ENCODE measurements at places on chromosomes 5 and 9.

DNA sequence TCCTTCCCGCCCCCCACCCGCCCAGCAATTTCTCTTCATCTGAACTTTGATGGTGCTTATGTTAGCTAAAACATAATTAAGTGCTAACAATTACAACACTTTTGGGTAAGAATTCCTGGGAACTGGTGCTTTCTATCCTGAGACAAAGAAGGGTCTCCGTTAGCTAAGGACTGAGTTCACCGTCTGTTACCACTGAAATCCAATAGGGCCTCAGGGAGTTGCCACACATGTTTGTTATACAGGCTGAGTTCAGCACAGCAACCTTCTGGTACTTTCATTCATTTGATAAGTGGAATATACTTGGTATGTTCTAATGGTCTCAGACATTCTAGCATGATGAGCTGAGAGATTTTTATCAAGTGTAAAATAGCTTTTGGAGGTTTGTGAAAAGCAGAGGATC, 437.9 kb downstream of the EFNA5 start:
- DNase-seq, result no peak

GRCh38 chr5:1752881-1753280, 46.8 kb downstream of the MRPL36 start:
- DNase-seq, result no peak

- no peak for DNase-seq
Observed at GRCh38 chr9:91736898-91737601, 213.0 kb downstream of the ROR2 start.

DNA sequence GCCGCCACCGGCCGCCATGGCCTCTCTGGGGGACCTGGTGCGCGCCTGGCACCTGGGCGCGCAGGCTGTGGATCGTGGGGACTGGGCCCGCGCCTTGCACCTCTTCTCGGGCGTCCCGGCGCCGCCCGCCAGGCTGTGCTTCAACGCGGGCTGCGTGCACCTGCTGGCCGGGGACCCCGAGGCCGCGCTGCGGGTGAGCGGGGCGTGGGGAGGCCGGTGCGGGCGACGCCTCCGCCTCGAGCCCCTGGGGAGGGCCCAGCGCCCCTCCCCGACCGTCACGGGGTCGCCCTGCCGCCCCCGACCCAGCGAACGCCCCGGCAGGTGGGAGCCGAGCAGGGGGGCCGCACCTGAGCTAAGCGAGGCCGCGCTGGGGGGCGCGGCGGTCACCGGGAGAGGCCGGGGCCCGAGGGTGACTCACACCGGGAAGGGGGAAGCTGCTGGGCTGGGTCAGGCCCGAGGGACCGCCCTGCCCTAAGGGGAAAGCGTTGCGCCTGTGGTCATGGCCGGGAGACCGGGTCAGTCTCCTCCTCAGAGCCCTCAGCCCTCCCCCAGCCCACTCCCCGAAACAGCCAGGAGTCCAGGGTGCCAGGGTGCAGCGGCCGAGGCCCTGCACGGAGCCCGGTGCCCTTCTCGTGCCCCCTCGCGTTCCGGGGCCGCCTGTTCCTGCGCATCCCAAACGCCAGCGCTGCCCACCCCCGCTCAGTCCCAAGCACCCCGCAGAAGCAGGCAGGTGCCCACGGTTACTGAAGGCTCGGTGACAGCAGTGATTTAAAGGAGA, 510 bp downstream of the NOXA1 start:
- no peak for DNase-seq

GRCh38 chr9:131046581-131047202, 37.7 kb downstream of the LAMC3 start:
- no peak for DNase-seq

Data from HS-5 (cell line).